ENCODE measurements at places on chromosomes 1 and 21. TPM values are rescaled to one million over a fixed set of nuclear protein-coding genes. Genes with fewer than 3 reads are reported as not detected.

DNA sequence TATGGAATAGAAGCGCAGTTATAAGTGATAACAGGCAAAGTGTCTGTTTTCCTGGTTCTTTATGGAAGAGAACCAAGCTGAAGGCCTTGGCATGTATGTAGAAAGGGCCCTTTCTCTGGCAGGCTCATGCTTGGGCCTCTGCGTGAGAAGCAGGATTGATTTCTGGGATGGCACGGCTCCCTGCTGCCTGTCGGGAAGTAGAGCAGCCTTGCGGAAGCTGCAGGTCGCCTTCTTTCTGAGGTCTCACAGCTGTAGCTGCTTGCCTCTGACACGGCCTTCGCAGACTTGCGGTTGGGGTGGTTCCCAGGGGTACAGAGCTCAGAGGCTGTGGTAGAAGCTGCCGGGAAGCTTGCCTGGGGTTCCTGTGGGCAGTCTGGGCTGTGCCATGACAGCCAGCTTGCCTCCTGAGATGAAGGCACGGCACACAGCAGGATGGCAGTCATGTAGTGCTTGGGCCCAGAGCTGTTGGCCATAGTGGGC lies 39.4 kb downstream of the TRAPPC10 start:
- H3K4me3 ChIP-seq = no peak overlapping the region
- peaks cover 21% of the 10 kb centered on the region for H3K4me1 ChIP-seq
- DNase-seq = no peak
- peaks cover 7% of the 10 kb centered on the region for H3K36me3 ChIP-seq
- no peaks in the 10 kb centered on the region for H3K27me3 ChIP-seq

AMY1B gene
- not detected for total RNA-seq

RSPO1 gene
- not detected for total RNA-seq

C1orf210 gene
- 34.3 TPM for total RNA-seq

DNA sequence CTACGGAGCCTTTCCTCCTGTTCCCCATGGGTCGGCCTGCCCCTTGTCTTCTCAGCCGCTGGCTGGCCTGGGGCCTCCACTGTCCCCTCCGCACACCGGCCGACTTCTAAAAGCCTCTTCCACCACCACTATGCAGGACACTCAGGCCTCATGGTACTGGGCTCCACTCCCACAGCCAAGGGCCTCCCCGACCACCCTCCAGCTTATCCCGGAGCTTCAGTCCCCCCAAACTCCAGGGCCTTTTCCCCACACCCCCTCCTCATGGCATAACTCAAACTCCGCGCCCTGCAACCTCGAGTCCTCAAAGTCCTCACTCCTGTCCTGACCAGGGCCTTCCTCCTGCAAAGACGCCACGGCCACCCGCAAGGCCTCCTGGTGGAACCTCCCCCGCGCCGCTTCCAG lies 2.0 kb downstream of the LRRC41 start:
- peaks cover 22% of the 10 kb centered on the region for H3K4me1 ChIP-seq
- H3K27me3 ChIP-seq = no peaks in the 10 kb centered on the region

- peak overlapping the region; percentile 95 for H3K27ac ChIP-seq
- no peak for DNase-seq
- no peaks in the 10 kb centered on the region for H3K27me3 ChIP-seq
- peaks cover 53% of the 10 kb centered on the region for H3K4me1 ChIP-seq
Measured at GRCh38 chr1:54403405-54403804, 2.8 kb downstream of the SSBP3 start.

GRCh38 chr1:234683127-234683860 lies 73.3 kb upstream of the IRF2BP2 start:
- H3K27ac ChIP-seq = no peak overlapping the region
- no peaks in the 10 kb centered on the region for H3K27me3 ChIP-seq
- H3K4me1 ChIP-seq = peaks cover 3% of the 10 kb centered on the region
- peaks cover 6% of the 10 kb centered on the region for H3K36me3 ChIP-seq
- no peak overlapping the region for H3K4me3 ChIP-seq

C4BPA gene
- not detected for total RNA-seq

- H3K4me3 ChIP-seq = no peak overlapping the region
- H3K4me1 ChIP-seq = peaks cover 14% of the 10 kb centered on the region
- DNase-seq = no peak
- no peak overlapping the region for H3K27ac ChIP-seq
- H3K36me3 ChIP-seq = peaks cover 1% of the 10 kb centered on the region
- no peaks in the 10 kb centered on the region for H3K27me3 ChIP-seq
Measured at GRCh38 chr1:67818725-67819301, 14.5 kb downstream of the GNG12 start.

- H3K36me3 ChIP-seq = no peaks in the 10 kb centered on the region
- H3K4me1 ChIP-seq = peaks cover 17% of the 10 kb centered on the region
- no peak overlapping the region for H3K4me3 ChIP-seq
- peaks cover 8% of the 10 kb centered on the region for H3K27me3 ChIP-seq
- no peak overlapping the region for H3K27ac ChIP-seq
Measured at GRCh38 chr1:67674260-67675011, 10.6 kb upstream of the GADD45A start.

YBEY gene
- 20.9 TPM for total RNA-seq

SLAMF1 gene
- total RNA-seq = not detected

DNA sequence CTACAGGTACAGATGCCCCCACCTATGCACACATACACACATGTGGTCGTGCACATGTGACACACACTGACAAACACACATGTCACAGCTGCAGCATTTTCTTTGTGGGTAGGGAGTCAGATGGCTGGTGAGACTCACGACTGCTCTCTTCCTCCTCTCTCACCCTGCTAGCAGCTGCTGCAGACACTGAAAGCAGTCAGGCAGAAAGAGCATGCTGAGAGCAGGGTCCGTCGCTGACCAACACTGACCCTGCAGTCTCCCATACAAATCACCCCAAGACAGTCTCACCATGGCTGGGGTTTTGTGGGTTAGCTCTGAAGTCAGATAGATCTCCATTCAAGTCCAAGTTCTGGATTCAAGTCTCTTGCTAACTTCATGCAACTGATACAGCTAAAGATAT lies 188.3 kb downstream of the ASTN1 start:
- H3K36me3 ChIP-seq = no peaks in the 10 kb centered on the region
- H3K4me1 ChIP-seq = no peaks in the 10 kb centered on the region
- H3K4me3 ChIP-seq = no peak overlapping the region
- no peak overlapping the region for H3K27ac ChIP-seq

PITHD1 gene
- total RNA-seq = 52.8 TPM

DNA sequence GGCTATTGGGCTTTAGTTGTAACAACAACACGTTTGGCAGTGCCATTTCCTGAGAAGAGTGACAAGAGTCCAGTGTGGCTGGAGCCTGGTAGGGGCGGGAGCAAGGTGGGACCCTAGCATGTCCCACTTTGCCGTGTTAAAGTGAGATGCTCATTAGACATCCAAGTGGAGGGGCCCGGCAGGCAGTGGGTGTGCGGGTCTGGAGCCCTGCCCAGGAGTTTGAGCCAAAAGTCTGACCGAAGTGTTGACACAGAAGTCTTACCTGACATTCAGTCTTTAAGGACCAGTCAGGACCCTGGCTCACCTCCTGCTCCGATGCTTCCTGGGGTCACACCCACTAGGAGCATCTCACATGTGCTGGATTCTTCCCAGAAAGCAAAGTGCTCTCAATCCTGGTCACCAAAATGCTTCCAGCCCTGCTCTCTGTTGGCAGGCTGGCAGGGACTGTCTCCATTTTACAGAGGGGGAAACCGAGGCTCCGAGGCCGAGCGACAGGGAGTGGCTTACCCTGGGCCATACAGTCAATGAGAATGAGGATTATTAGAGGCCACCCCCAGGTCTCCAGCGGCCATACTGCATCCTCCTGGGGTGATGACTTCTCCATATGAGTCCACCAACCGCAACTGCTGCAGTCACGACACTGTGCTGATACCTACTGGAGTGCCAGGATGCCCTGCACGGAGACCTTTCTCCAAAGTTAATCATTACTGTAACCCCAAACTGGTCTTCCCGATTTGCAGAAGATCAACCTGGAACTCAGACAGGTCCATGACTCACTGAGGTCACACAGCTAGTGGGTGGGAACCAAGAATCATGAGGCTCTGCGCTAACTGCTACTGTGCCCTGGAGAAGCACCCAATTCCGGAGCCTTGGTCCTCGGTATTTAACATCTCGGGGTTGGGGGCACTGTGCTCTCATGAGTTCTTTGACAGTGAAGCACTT lies 112.7 kb downstream of the PRDM2 start:
- no peak for DNase-seq
- no peak overlapping the region for H3K27ac ChIP-seq
- H3K36me3 ChIP-seq = no peaks in the 10 kb centered on the region
- H3K4me1 ChIP-seq = no peaks in the 10 kb centered on the region
- H3K27me3 ChIP-seq = no peaks in the 10 kb centered on the region

DNA sequence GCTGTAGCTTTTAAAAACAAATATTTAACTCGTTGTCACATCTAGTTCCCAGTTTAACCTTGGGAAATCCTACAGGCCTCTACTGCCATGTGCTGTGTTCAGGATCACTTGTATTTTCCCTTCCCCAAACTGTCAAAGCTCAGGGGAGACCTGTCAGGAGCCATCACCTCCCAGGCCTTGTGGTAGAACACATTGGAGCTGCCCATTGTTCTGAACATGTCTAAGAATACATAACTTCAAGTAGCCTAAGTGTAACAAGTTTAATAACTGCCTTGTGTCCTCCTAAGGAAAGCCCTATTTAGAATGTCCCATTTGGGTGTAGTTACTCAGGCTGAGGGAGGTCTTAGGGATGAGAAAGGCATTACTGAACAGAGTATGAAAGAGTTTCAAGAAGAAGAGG lies 28.6 kb upstream of the PIGC start:
- H3K4me1 ChIP-seq = peaks cover 15% of the 10 kb centered on the region
- no peak overlapping the region for H3K27ac ChIP-seq
- no peaks in the 10 kb centered on the region for H3K36me3 ChIP-seq
- no peaks in the 10 kb centered on the region for H3K27me3 ChIP-seq
- no peak overlapping the region for H3K4me3 ChIP-seq
- no peak for DNase-seq

DNA sequence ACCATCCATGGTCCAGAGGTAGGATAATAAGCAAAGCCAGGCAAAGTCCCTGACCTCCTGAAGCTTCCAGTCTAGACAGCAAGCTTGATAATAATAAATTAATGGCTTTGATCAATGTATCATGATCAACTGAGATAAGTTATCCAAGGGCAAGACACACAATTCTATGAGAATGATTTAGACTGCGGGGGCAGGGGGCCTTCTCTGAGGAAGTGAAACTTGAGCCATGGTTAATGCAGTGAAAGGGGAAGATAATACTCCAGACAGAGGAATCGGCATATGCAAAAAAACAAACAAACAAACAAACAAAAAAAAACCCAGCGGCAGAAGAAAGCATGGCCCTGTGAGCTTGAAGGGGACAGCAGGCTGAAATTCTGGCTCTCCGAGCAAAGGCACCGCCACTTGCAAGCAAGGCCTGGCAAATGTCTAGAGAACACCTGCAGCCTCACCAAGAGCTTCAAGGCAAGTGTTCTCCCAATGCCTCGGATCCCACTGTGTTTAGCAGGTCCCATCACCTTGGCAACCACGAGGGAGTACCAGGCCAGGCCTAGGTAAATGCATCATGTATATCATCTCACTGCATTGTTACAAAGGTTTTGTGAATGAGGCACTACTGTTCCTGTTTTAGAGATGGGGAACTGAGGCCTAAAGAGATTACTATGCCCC lies 24.9 kb downstream of the CSMD2 start:
- peaks cover 18% of the 10 kb centered on the region for H3K27me3 ChIP-seq
- H3K36me3 ChIP-seq = no peaks in the 10 kb centered on the region
- peaks cover 2% of the 10 kb centered on the region for H3K4me1 ChIP-seq
- no peak overlapping the region for H3K4me3 ChIP-seq
- DNase-seq = no peak

- no peak overlapping the region for H3K4me3 ChIP-seq
- H3K27me3 ChIP-seq = peaks cover 11% of the 10 kb centered on the region
- no peak overlapping the region for H3K27ac ChIP-seq
- H3K36me3 ChIP-seq = no peaks in the 10 kb centered on the region
Measured at GRCh38 chr1:85609976-85610375, 29.4 kb downstream of the CCN1 start.

- H3K4me1 ChIP-seq = peaks cover 24% of the 10 kb centered on the region
- H3K4me3 ChIP-seq = peak overlapping the region; percentile 98
- peaks cover 4% of the 10 kb centered on the region for H3K36me3 ChIP-seq
- no peak overlapping the region for H3K27ac ChIP-seq
- no peaks in the 10 kb centered on the region for H3K27me3 ChIP-seq
- DNase-seq = no peak
Measured at GRCh38 chr1:185158800-185159199, 1.8 kb downstream of the SWT1 start.

GRCh38 chr1:161285113-161285512 lies 24.7 kb downstream of the MPZ start:
- peaks cover 23% of the 10 kb centered on the region for H3K27me3 ChIP-seq
- no peak overlapping the region for H3K4me3 ChIP-seq
- H3K4me1 ChIP-seq = peaks cover 3% of the 10 kb centered on the region
- H3K27ac ChIP-seq = no peak overlapping the region

- H3K4me1 ChIP-seq = peaks cover 19% of the 10 kb centered on the region
- no peak overlapping the region for H3K4me3 ChIP-seq
- no peak overlapping the region for H3K27ac ChIP-seq
- no peak for DNase-seq
- peaks cover 1% of the 10 kb centered on the region for H3K36me3 ChIP-seq
Measured at GRCh38 chr1:245485996-245486395, 331.2 kb downstream of the KIF26B start.

DNA sequence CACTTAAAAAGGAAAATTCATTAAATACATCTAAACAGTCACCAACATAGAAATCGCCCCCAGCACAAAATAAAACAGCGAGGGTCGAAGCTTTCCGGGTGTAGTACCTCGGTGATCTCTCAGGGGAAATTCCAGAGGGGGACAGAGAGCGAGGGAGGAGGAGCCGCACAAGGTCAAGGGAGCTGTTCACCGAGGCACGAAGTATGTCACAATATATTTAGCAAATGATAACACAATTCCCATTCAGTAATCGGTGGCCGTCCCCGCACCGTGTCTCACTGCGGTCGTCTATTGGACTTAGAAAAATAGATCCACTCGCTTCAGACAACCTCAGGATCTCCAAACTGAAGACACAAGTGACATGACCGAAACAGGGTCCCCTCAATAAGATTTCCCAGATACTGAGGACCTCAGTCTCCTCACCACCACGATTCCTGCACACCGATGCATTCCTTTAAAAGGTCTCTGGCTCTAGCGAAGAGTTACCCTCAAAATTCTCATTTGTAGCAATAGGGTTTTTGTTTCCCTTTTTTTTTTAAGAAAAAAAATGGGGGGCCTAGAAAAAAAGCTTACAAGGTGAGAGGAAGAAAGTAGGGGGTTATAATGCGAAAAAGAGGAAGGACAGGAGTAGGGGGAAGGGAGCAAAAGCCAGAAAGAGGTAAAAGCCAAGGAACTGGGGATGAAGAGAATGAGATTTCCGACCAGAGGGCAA lies 1.1 kb downstream of the LPGAT1 start:
- peak overlapping the region; percentile 88 for H3K27ac ChIP-seq
- peak overlapping the region; percentile 87 for H3K4me3 ChIP-seq
- peaks cover 7% of the 10 kb centered on the region for H3K36me3 ChIP-seq
- H3K4me1 ChIP-seq = peaks cover 8% of the 10 kb centered on the region
- peaks cover 6% of the 10 kb centered on the region for H3K27me3 ChIP-seq

Data from progenitor cell of endocrine pancreas (in vitro differentiated cells).